ENCODE measurements at places on chromosomes 12 and 14.

GRCh38 chr14:36316131-36316530 lies 4.3 kb downstream of the MBIP start:
- DNase-seq: no peak

GRCh38 chr14:100474196-100474595 lies 113.0 kb downstream of the BEGAIN start:
- no peak for DNase-seq

DNA sequence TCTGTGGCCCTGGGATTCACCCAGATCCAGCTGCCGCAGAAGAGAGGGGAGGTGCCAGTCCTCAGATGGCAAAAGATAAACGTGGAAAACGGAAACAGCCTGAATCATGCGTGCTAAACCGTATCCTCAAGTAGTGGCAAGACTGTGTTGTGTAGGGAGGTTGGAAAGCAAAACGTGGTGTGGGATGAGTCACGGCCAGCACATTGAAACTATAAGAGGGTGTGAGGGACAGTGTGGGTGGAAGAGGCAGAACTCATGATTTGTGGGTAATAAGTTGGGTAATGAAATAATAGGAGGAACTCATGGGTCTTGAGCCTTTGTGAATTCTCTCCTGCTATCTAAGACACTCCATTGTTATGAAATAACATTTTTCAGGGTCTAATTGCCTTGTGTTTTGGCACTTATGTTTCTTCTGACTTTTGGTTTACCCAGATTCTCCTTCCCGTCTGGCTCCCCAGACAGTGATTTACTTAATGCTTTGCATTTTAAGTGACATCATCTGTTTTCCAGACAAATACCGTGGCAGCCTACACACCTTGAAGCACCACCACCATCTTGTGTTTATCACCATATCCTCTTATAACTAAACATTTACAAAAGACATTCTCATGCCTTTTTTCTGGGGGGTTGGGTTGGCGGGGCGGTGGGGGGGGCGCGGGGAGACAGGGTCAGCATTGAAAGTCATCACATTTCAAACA lies 62.3 kb upstream of the PTCSC3 start:
- DNase-seq: no peak

- no peak for DNase-seq
Observed at GRCh38 chr12:98578392-98578791, 15.1 kb upstream of the SLC25A3 start.

DNA sequence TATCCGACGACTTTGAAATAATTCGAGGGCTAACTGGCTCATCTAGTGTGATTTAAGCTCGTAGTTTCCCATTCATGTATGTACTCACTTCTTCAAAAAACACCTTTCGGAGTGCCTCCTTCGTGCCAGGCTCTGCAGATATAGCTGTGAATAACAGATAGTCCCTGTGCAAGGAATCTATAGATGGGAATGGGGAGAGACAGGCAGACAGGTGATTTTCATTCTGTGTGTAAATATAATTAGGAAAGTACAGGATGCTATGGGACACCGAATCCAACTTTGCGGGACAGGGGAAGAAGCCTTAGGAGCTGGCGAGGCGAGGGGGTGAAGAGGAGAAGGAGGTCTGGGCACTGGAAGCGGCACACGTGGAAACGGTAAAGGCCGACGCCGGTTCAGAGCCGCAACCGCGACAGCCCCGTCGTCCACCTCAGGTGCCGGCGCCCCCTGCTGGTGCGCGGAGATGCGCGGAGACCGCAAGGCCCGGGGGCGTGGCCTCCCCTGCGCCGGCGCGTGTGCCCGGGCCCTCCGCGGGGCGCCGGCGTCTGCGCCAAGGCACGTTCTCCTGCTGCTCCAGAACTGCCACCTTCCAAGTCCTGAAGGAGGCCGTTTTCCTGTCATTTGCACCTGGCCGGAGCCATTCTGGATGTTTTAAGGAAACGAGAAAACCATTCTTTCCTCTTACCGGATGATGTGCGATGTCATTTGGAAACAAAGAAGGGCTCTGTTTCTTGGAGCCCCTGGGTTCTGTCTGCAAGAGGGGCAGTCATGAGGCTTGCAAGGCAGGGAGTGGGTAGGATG lies 18.0 kb upstream of the CACNA1C start:
- peak; percentile 83 for DNase-seq

GRCh38 chr14:70907176-70907995 lies at the start of gene PCNX1:
TSS of gene PCNX1 (plus strand) at chr14:70907459. CDS start at chr14:70907851, 392 bp downstream.
- DNase-seq: peak; percentile 85

DNA sequence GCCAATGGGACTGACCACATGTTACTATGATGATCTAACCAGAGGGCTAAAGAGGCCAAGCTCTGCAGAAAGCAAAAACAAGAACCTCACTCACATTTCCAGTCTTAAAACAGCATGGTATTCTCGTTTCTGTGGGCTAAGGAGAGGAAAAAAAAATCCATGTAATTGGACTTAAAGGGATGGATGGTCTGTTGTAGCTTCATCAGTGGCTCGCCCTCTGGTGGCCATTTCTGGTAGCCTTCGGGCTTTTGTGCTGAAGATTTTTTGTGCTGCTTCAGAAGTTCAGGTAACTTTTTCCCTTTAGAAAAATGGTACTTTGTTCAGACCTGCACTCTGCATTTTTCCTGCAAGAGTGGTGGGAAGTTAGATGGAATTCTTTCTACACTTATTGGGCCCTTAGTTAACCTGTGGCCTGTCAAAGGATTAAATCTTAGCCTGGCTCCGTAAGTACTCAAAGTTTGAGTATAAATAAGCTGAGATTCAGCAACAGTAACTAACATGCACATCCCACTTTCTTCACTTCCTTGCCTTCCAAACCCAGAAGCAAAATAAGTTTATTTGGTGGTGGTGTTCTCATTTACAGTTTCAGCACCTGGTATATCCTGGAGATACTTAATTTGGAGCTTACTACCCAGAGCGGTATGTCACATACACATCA lies 22.3 kb downstream of the DCAF4 start:
- DNase-seq: peak; percentile 50

DNA sequence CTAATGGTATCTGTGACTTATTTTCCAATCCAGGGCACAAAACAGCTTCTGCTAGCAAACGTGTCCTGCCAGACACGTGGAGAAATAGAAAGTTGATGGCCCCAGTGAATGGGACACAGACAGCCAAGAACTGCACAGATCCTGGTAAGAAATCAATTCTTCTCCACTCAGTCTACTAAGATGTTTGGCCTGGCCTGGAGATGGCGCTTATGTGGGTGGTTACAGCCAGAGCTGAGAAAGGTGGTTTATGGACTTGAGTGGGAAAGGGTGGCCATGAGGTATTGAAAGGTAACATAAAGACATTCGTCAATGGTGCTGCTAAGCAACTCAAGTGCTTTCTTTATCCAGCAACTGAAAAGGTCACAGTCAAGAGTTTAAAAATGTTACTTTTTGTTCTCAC lies 2.9 kb downstream of the SLC24A4 start:
- DNase-seq: peak; percentile 18

DNA sequence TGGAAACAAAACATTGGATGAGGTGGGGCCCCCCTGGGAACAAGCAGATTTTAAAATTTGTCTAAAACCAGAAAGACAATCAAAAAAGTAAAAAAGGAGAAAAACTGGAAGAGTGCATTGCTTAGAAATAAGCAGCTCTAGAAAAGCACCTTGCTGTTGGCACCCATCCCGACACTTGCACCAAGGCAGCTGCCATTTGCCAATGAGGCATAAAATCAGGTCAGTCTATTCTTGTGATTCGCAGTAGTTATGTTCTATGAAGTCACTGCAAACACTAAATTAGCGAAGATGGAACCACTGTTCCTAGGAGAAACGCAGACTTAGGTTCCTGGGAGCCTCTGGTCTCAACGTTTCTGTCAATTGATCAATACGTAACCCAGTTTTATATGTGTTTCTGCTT lies 16.2 kb downstream of the VPS33A start:
- DNase-seq: no peak

DNA sequence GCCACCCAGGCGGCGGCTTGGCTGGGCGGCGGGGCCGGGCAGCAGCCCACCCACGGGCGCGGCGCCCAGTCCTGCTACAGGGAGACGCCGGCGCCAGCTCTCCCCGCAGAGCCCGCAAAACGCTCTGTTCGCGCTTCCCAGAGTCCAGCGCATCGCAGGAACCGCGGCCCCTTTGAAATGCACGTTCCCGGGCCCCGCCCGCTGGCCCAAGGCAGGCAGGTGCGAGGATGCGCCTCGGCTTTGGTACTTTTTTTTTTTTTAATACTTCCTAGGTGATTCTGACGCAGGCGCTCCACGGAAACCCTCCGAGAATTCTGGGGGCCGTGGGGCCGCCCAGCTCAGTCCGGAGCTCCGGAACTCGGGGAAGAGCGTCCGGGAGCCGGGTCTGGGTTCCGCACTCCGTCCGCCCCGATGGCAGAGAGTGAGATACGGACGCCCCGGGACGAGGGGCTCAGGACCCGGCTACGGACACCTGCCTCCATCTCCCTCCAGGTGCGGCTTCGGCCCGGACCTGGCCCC lies 483 bp downstream of the POC1B start:
- DNase-seq: peak; percentile 27

DNA sequence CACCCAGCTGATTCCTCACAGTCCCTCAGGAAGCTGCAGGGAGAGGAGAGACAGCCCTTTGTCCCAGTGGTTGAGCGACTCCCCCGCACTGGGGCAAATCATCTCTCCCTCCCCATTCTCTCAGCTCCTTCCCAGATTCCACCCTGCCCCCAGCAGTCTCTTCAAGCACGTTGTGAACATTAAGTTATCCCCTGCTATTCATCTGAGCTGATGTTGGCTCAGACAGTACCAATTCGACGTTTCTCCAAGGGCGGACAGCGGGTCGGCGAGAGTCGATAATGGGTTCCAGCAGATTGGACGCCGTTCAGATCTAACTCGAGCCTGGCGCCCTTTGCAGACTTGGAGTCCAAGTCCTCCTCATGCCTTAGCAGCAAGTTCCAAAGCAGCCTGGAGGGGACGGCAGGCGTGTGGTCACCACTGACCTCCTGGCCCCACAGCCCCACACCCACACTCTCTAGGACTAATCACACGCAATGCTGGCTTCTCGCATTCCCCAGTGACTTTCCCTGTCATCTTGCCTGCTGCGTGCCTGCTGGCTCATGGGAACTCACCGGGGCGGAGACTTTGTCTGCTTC lies 245.9 kb downstream of the CHST11 start:
- no peak for DNase-seq

DNA sequence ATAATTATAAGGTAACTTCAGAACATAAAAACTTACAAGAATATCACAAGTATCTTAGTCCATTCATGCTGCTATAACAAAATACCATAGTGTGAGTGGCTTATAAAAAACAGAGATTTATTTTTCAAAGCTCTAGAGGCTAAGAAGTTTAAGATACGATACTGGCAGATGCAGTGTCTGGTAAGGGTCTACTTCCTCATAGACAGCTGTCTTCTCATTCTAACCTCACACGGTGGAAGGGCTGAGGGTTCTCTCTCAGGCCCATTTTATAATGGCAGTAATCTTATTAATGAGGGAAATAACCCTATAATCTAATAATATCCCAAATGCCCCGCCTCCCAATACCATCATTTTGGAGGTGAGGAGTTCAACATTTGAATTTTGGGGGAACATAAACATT lies 23.7 kb upstream of the OSBPL8 start:
- no peak for DNase-seq

DNA sequence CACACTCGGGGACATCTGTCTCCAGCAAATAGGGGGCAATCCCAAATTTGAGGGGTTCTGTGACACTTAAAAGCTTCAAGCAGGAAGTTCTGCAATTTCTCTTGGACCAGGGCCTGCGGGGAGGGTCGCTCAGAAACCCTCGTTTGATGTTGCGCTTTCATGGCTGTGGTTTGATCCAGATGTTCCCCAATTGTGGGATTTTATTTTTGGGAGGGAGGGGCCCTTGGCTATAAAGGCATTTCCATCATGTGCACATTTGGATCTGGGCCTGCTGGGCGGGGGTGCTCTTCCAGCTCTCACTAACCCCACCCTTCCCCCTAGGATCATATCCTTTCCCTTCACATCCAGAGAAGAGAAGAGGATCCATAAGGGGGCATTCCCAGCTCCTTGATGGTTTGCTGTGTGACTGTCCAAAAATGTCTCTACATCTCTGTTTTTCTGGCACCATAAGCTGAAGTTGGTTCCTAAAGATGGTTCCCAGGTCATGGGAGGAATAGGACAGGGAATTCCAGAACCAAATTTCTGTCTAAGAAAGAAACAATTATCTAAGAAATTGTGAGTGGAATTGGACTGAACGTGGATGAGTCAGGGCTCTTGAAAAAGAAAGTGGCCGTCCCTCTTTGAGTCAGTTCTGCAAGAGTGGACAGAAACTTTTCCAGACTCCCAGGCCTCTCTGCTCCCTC lies 47.2 kb downstream of the SMUG1 start:
- no peak for DNase-seq

GRCh38 chr14:103819503-103820307 lies 27.7 kb downstream of the PPP1R13B start:
- no peak for DNase-seq

DNA sequence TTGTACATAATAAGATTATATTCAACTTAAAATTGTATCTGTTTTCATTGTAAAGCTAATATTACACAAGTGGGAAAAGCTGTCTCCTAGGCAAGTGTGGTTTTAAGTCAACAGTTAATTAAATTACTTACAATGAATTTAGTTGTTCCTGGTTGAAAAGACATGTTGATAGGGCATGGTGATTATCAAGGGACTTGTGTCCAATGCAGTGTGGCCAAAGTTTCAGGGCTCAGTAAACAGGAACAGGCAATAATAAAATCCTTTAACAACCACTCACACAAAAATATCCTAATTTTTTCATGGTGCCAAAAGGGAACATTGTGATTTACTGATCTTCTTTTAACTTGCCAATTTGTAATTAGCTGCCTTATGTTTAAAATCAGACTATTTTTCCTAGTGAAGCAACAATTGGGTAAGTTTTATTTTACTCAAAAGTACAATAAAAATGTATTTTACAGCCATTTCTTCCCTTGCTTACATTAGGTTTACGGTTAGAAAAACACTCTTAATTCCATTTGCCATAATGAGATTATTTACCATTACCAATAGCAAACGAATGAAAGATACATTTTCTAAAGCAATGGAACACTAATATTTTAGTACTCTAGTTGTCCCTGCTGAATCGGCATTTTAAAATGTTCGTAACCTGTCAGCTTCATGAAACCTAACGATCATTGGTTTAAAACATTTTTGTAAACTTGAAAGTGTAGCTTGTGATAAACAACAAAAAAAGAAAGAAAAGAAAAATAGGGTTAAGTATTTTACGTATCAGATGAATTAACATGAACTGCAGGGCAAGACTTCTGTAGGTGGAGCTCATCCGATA lies 1.8 kb upstream of the WNK1 start:
- no peak for DNase-seq

DNA sequence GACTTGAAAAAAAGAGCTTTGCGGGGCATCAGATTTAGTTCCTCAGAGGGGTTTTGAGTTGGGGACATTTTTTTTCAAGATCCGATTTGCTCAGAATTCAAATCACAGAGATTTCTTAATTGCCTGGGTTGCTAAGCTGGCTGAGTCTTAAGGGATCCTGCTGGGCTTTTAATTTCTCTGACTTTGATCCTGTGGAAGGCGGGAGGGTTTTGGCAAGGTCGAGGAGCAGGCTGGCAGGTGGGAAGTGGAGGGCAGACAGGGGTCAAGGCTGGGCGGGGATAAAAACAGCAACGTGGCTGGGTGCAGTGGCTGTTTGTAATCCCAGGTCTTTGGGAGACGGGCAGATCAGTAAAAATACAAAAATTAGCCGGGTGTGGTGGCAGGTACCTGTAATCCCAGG lies 33.5 kb upstream of the CCDC63 start:
- no peak for DNase-seq
